Activated CD4-positive, CD25-positive, alpha-beta regulatory T cell treated with anti-CD3 and anti-CD28 coated beads, Interleukin-2, amount 50 U/mL, for 72 hours (primary cell): ENCODE measurements at places on chromosomes 7 and 10.

DNA sequence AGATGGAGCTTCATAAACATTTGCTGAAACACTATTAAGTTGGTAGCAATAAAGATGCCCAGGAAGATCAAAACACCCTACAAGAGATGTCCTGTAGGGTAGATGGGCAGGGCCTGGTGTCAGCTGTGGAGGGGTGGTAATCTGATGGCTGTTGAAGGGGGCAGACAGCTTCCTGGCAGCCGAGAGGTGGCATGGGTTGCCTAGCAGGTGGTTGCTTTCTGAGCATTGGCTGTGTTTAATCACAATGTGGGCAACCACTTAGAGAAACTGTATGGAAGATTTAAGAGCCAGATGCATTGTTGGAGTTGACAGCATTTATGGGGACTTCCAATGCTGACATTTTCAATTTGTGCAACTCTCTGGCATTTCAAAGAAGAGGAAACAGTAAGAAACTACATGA, 79.9 kb upstream of the SLC26A5 start:
- DNase-seq, result no peak

DNA sequence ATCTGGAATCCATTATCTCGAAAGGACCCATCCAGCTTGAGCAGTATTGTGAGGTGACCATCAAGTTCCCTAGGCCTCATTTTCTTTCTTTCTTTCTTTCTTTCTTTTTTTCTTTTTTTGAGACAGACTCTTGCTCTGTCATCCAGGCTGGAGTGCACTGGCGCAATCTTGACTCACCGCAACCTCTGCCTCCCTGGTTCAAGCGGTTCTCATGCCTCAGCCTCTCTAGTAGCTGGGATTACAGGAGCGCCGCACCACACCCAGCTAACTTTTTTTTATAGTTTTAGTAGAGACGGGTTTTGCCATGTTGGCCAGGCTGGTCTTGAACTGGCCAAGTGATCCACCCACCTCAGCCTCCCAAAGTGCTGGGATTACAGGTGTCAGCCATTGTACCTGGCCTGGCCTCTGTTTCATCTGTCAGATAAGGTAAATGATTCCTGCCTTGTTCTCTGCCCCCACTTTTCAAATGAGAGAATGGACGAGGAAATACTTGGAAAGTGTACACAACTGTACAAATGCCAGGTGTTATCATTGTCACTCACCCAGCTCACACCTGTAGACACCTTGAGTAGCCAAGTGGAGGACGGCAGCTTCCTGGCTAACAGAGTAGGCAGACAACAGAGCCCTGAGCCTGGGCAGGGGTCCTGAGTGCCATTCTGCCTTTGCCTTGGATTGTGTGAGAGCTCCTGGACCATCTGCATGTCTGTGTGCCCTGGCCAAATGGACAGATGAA, 54.1 kb downstream of the HK1 start:
- no peak for DNase-seq

DNA sequence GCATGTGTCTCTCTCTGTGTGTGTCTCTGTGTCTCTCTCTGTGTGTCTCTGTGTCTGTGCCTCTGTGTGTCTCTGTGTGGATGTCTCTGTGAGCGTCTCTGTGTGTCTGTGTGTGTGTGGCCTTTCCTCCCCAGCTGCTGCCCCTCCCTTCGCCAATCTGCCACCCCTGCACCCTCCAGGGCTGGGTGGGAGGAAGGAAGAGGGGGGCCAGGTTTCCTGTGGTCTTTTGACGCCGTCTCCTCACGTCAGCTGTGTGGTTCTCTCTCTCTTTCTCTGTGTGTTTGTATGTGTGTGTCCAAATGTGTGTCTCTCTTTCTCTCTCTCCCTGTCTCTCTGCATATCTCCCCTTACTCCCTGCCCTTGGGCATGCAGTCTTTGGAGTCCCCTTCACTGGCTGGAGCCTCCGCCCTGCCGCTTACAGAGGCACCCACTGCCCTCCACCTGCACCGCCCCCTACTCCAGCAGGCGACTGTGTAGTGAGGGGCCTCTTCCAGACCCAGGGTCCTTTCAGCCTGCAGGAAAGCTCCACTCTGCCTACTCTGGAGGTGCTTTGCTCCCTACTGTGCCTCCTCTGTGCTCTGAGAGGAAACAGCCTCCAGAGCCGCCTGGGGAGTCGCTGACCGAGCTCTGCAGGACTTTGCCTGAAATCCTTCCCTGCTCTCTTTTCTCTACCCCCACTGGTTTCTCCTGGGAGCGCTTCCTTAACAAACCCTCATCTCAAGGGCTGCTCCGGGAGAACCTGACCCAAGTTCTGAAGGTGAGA, 44.2 kb upstream of the C10orf71 start:
- no peak for DNase-seq

- no peak for DNase-seq
Observed at GRCh38 chr7:157996359-157997079, 591.1 kb downstream of the PTPRN2 start.

GRCh38 chr10:95332666-95333249, 42.0 kb upstream of the PDLIM1 start:
- no peak for DNase-seq

- DNase-seq, result no peak
Observed at GRCh38 chr7:47739301-47739875, 157.5 kb upstream of the TNS3 start.

- DNase-seq, result no peak
Observed at GRCh38 chr7:136617176-136617575, 251.3 kb upstream of the CHRM2 start.

- no peak for DNase-seq
Observed at GRCh38 chr7:103632972-103633371, 187.0 kb upstream of the SLC26A5 start.

DNA sequence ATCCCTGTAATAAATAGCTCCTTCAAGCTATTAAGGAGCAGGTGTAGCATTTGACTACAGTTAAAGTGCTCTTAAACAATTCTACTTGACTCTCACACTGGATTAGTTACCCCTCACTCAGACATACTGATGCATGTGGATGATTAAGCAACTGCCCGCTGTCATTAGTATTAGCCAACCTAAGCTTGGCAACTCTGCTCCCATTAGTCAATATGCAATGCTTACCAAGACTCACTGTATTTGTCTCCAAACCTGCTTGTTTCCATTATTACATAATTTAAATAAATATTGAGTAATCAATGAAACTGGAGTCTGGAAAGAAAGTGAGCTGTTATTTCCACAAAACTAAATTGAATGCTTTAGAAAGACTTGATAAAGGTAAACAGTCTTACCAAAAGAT, 144.0 kb upstream of the ASAH2 start:
- DNase-seq, result no peak

GRCh38 chr10:31395695-31396094, 76.7 kb downstream of the ZEB1 start:
- no peak for DNase-seq

DNA sequence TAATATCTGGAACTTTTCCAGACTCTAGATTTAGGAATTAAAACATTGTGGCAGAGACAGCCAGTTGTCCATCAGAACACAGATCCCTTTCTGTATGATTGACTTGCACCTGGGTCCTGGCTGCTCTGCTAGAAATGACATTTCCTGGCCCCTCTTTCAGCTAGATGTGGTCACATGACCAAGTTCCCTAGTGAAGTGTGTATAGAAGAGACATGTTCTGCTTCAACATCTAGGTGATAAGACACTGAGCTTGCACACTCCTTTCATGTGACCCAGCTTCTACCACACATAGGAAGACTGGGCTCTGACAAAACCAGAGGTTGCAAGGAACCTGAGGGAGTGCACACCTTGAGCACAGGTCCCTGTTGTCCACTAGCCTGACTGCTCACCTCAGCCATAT, 22.8 kb upstream of the DYNC1I1 start:
- DNase-seq, result no peak

DNA sequence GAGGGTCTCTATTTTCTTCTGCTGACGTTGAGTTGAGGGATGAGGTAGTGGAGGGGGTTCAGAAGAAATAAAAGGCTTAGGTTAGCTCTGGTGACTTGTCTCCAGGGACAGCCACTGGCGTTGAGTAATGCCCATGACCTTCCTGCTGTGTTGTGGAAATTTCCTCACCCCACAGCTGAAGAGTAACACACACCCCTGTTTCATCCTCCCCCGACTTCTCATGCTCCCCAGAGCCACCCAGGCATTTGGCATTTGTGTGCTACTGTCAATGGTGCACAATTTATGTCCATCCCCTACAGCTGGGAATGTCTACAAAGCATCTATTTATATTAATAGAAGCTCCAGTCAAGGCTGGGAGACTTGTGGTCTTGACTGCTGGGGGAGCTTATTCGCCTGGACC, 4.7 kb upstream of the TMEM72 start:
- no peak for DNase-seq

DNA sequence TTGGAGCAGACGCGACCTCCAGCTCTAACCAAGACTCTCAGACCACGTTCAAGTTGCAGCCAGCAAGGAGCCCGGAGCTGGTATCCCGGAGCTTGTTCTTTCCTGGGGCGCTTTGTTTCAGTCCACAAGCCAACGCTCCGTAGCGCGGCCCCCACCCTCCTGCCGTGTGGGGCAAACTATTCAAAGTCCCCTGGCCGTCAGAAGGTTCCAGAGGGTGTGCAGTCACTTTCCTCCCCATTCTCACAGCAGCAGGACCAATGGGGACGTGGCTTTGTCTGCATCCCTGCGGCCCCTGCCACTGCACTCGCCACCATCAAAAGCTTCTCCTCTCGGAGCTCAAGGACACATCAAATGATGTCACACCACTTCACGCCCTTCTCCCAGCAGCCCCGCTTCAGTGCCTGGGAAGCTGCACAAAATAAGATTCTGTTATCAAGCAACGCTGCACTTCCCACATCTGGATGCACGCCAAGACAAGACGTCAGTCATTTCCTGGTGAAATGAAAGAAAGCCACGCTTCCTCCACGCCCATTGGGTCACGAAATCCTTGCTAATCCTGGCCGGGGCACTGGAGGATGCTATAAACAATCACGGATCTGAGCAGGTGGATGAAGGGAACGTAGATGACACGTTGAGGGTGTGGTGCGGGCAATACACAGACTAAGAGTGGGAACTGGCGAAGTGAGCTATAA, 348.2 kb downstream of the PTPRN2 start:
- DNase-seq, result no peak

DNA sequence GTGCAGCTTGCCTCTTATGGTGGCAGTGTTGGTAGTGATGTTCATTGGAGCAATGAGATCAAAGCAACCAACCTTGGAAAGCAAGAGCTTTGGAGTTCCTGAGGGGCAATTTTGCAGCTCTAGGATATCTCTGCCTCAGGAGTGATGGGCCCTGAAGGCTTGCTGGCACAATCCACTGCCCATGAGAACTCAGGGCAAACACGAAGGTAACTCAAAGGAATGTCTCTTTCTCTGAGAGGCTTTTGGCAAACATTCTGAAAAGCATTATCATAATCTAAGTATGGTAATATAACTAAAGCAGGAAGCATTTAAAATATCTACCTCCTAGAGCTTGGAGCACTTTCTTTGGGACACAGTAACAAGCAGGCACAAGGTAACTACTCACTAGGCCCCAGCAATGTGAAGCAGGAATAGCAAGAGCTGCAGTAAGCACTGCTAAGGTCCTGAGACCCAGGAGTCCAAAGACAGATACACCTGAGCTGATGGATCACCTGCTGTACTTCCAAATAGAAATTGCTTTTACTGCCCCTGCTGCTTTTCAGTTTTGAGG, 103.1 kb downstream of the NRF1 start:
- DNase-seq, result no peak

DNA sequence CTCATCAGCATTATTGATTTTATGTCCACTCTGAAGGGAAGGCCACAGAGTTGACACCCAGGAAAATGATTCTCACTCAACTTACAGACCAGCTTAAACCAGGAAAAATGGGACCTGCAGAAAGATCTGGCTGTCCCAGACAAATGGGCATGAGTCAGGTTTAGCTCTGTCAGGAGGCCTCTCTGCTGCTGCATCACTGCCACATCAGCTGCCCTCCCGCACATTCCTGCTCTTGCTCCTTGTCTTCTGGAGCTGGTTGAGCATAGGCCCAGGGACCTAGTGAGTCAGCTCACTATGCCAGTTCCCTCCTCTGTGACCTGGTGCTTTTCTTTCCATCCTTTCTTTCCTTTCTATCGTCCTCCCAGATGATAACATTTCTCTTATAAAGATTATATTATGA, 18.8 kb upstream of the SMNDC1 start:
- no peak for DNase-seq

- DNase-seq, result no peak
Observed at GRCh38 chr7:73909996-73910395, 49.0 kb downstream of the TMEM270 start.

GRCh38 chr7:105461518-105461917, 60.6 kb downstream of the PUS7 start:
- no peak for DNase-seq

DNA sequence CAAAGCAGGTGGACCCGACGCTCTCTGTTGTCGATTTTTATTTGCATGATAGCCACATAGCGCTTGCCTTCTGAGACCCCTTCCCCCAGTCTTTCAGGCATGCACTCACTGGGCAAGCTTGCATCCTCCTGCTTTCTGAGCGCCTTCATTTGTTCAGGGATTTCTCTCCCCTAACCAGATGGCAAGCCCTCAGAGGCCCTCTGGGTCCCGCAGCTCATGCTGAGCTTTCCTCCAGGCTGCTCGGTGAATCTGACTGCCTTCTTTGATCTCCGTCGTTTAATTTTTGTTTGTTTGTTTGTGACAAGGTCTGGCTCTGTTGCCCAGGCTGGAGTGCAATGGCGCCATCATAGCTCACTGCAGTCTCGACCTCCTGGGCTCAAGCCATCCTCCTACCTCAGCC, 58.8 kb downstream of the ITIH5 start:
- no peak for DNase-seq

DNA sequence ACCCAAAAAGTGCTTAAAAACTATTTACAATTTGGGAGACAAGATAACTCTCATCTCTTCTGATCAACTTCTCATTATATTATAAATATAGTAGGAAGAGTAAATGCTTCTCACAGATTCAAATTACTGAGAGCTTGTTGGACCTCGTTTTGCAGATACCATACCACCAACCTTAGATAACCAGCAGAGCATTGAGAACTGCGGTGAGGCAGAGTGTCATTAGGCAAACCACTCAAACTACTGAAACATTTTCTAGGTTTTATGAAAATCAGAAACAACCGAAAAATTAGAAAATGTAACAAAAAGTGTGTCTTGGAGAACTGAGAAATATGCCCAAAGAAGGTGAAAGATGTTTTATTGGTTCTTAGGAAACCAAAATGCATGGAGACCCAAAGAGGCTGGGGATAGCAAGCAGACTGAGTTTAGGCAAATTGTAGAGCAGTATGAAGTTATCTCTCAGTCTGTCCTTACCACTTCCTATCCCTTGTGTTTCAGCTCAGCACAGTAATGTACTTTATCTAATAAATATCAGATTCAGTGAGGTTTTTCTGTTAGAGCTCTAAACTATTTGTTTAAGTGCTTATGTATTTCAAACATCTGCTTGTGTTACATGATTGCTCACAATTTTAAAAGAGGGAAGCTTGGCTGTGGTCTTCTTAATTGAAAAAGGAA, 77.9 kb downstream of the HECTD2 start:
- DNase-seq, result no peak

DNA sequence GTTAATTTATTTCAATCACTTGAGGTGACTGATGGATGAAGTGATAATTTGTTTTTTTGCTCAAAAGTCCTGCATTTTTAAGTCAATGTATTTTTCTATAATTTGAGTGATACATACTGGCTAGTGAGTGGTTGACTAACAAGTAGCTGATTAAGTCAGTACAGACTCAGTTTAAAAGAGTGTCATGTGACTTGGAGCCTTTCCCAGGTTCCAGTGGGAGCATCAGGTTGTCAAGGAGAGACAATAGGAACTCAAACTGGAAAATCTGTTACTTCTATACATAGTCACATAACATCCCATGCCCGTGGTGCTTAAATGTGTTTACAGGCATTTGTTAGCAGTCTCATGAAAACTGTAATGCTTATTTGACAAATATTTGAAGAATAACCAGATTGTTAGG, 154.7 kb downstream of the ANK3 start:
- no peak for DNase-seq
